Epithelial cell of alveolus of lung (primary cell): ENCODE measurements at places on chromosomes 5 and 9. TPM values are rescaled to one million over a fixed set of nuclear protein-coding genes. Genes with fewer than 3 reads are reported as not detected.

The RNF208 gene
- total RNA-seq: 0.13 and 6.3 TPM in 2 replicates

The FBP2 gene
- total RNA-seq: not detected in 2 replicates

The FOXD4 gene
- 0.24 and 0.65 TPM in 2 replicates for total RNA-seq

The NRARP gene
- 0.78 and 1.8 TPM in 2 replicates for total RNA-seq

The TRPM3 gene
- total RNA-seq: 0.13 and 0.32 TPM in 2 replicates

The MYMK gene
- 1.0 TPM in 1 of 2 replicates, not detected in the other for total RNA-seq

The PCDHA10 gene
- under 0.01 TPM in 1 of 2 replicates, not detected in the other for total RNA-seq

The ATOSB gene
- 19.8 and 25.6 TPM in 2 replicates for total RNA-seq

The SLC36A3 gene
- total RNA-seq: not detected in 2 replicates

The PTTG1 gene
- 54.9 and 267 TPM in 2 replicates for total RNA-seq

The NOXA1 gene
- total RNA-seq: 0.26 TPM in 1 of 2 replicates, not detected in the other

The PCDHB7 gene
- total RNA-seq: under 0.01 and 1.9 TPM in 2 replicates

The CCDC152 gene
- 2.1 and 4.4 TPM in 2 replicates for total RNA-seq

The PTGES gene
- 47.7 and 56.1 TPM in 2 replicates for total RNA-seq

The NUP214 gene
- 15.1 and 30.6 TPM in 2 replicates for total RNA-seq

The DTWD2 gene
- total RNA-seq: 3.7 and 4.2 TPM in 2 replicates
